ENCODE measurements at places on chromosomes 12 and 14. TPM values are rescaled to one million over a fixed set of nuclear protein-coding genes. Genes with fewer than 3 reads are reported as not detected.
A peak's percentile ranks its signal among the peaks of the same experiment; 100 is the strongest.

- no peak for DNase-seq
- H3K4me3 ChIP-seq: no peak overlapping the region
- no peaks in the 10 kb centered on the region for H3K4me1 ChIP-seq
- no peaks in the 10 kb centered on the region for H3K27me3 ChIP-seq
- no peaks in the 10 kb centered on the region for H3K36me3 ChIP-seq
Measured at GRCh38 chr12:115149279-115149678, 465.3 kb upstream of the TBX3 start.

CFAP73 gene
- total RNA-seq: not detected

DNA sequence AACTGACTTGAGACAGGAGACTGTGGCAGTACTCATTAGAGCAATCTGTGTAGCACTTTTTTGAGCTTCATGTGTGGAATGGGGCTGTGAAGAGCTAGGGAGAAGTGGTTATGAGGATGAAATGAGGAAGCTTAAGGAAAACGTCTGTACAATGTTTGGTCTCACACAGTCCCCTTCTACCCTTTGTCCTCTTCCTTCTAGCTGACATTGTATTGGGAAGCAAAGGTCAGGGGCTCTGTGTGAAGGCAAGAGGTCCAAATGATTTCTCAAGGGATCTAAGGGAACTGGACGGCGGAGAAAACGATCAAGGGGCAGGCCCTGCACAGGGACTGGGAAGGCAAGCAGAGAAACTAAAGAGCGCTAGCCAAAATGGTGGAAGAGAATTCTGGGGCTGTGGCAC, 13.1 kb upstream of the CIPC start:
- H3K36me3 ChIP-seq: no peaks in the 10 kb centered on the region
- no peak overlapping the region for H3K27ac ChIP-seq
- H3K27me3 ChIP-seq: no peaks in the 10 kb centered on the region
- peak; percentile 24 for DNase-seq
- no peak overlapping the region for H3K4me3 ChIP-seq

DNA sequence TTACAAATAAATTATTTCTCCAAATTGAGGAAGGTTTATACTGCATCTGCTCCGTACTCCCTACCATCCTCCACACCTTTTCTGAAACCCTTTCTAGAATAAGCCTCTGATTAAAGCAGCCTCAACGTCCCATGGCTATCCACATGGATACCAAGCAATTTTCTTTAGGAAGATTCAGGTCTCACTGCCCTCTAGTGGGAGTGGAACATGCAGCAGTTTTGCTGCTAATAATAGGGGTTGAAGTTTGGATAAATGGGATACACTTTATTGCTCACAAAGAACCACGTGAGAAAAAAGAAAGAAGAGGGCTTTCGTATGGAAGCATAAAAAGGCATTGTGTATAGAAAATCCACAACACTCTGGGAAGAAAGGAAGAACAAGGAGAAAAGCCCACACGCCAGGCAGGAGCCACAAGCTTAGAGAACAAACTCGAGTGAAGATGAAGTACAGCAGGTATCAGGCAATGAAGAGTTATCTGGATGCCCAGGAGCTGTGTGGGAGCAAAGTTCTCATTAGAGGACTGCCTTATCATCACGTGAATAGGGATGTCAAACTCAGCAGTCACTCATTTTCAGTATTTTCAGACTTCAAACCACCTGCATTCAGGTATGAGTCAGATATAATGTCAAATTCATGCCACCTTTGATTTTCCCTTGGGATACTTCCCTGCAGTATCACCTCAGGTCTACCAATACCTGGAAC, 45.8 kb downstream of the CCER1 start:
- no peaks in the 10 kb centered on the region for H3K36me3 ChIP-seq
- no peak overlapping the region for H3K27ac ChIP-seq
- no peaks in the 10 kb centered on the region for H3K27me3 ChIP-seq
- DNase-seq: no peak
